ENCODE measurements at places on chromosomes 12 and 14.

DNA sequence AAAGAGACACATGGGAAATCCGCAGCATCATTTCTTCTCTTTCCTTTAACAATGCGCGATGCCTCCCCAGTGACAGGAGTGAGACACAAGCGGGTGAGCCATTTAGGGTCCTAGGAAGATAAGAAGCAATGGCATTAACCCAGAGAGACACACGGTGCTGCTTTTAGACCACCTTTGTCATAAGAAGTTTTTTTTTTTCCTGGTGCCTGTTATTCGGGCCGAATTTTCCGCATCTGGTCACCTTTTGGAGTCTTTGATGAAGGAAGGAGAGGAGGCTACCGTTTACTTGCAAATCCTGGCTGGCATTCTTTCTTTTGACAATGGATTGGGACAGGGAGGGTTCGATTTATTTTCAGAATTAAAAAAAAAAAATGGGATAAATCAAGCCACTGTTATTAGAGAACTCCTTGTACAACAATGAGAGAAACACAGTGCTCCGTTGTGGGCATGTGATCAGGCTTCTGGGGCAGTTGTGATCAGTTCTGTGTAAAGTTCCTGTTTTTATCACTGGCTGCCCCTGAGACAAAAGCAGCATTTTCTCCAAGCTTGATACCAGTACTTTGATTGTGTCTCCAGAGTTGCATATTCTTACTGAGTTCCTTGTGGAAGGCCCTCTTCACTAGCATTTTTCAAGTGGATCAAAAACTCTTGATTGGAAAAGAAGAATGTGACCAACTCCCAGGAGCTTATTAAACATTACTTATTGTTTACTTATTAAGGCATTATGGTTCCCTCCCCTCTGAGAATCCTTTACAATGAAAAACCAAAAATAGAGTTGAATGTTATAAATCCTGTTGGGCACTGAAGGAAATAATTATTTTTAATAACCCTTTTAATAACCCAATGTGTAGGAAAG is 1.1 kb downstream of the DIP2B start:
- DNase-seq: no peak

GRCh38 chr12:39675263-39675662 is 55.7 kb upstream of the ABCD2 start:
- DNase-seq: no peak

DNA sequence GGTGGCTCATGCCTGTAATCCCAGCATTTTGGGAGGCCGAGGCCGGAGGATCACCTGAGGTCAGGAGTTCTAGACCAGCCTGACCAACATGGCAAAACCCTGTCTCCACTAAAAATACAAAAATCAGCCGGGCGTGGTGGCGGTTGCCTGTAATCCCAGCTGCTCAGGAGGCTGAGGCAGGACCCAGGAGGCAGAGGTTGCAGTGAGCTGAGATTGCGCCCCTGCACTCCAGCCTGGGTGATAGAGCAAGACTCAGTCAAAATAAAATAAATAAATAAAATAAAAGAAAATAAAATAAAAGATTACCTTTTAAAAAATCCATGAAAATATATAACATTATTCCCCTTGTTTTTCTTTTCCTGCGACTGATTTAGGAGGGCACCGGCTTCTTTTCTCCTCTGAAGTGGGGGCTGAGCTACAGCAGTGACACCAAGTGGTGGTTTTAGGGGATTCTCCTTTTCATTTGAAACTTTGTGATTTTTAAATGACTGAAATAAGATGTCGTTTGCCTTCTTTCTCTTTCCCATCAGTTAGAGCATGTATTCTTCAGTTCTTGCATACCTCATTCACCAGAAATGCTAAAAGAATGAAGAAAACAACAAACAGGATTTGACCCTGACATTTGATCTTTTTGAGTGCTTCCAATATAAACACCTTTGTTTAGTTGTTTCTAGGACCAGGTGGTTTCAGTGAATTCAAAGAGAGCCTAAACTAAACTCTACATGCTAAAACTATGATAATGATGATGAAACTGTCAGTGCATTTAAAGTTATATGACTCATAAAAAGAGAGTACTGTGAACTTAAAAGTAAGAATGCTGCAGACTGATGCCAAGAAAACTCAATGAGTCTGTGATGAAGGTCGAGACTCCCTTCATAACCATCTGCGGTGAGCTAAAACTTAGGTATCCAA is 22.6 kb upstream of the PKP2 start:
- no peak for DNase-seq

- DNase-seq: no peak
These were observed 8.3 kb upstream of the HVCN1 start for GRCh38 chr12:110697236-110697635.

DNA sequence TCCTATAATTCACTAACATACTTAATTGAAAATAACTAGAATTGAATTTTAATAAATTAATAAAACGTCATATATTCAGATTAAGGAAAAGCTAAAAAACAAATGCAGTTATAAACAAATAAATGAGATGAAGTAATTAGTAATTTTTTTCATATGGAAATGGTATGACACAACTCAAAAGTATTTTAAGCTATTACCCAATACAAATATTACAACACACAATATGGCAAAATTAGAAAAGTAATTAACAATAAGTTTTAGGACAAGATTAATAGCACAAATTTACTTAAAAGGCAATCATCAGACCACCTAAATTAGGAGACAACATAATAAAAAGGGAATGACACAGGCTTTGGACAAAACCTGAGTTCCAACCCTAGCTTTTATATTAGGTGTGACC is 81.7 kb downstream of the EEA1 start:
- no peak for DNase-seq

DNA sequence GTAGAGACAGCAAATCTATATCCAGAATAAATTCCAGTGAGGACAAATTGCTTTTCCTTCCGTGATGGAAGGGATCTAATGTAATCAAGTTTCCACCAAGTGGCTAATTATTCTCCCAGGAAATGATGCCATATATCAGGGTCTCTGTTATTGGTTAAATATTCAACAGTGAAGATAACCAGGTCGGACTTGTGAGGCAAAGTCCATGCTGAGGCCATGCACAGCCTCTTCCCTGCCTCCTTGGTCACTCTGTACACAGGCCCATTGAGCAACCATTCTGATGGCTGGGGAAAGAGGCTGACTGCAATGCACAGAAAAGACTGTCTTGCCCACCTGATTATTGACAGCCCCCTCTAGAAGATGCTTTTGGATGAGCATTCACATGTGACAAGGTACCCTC is 90.1 kb downstream of the TNFAIP2 start:
- DNase-seq: no peak

All from NCI-H1930 (cell line).